ENCODE measurements at places on chromosomes 16 and 17.
A peak's percentile ranks its signal among the peaks of the same experiment; 100 is the strongest.

DNA sequence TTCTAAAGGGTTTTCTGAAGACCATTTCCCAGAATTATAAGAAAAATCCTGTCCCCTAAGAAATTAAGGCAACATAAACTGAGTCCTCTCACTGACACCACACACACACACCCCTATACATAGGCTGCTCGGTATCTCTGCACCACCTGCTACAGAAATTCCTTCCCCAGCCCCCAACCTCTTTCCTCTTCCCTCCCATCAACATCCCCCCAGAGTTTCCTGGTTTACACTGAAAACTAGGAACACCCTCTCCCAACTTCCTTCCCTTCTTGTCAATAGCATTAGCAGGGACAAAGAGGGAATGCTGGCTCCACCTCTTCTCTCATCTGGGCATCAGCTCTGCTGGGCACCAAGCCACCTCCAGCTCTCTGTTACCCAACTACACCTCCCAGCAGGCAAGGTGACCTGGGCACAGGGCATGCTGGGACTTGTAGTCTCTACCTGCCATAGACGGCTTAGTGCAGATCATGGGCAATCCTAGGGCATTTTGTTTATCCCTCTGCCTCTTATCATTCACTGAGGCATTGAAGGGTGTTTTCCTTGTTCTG is 15.7 kb downstream of the CAVIN1 start:
- DNase-seq: peak; percentile 61

GRCh38 chr17:82887255-82888164 is 47.7 kb upstream of the ZNF750 start:
- DNase-seq: no peak

DNA sequence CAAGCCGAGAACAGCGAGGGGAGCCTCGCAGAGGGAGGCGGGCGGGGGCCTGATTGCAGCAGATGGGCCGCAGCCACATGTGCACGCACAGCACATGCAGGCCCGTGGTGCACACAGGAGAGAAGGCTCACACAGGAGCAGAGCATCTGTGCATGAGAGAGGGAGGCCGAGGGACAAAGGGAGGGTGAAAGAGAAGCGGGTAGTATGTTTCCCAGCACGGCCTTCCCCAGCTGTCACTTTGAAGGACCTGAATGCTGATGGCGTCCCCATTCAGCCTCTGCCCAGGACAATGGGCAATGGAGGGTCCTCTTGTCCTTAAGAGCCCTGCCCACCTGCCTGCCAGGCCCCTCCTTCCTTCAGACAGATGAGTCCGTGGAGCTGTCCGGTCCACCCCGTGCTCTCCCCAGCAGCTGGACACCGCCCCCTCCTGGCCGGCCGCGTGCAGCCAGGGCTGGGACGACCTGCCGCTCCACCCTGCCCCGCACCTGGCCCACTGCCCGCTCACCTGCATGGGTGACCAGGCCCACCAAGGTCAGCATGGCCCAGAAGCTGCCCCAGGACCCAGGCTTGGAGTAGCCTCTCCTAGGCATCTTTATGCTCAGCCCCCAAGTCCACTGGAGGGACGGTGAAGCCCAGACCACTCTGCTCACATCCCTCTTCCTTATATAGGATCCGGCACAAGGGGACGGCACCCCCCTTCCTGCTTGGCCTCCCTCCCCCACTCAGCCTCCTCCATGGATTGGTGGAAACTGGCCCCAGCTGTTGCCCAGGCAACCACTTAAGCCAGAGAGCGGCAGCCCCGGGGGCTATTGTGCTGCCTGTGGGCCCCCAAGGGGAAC is at the start of gene BTBD17:
BTBD17 (minus strand) TSS at position 639 of the 839 bp plus-strand sequence; CDS start at position 590, 49 bp downstream.
- peak; percentile 49 for DNase-seq

DNA sequence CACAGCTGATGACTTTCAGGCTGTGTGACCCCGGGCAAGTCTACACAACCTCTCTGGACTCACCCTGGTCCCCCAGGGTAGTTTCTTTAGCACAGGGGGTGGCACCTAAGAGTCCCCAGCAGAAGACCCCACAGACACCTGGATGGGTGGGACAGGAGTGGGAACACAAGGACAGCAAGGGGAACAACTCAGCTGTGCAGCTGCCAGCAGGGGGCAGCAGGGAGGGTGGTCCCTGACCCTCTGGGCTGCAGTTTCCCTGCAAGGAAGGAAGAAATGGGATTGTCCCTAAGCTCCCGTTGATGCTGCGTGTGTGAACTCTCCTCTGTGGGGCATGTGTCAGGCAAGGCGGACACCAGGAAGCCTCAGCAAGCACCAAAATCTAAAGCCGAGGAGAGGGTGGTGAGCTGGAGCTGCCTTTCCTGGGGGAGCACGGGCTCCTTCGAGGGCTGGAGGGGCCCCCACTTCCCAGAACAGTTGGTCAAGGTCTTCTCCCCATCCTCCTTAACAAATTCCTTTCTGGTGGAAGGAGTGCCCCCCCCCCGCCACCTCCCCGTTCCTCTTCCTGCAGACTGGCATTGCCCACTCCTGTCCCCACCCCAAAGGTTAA is 24.1 kb upstream of the CDH5 start:
- peak; percentile 31 for DNase-seq

DNA sequence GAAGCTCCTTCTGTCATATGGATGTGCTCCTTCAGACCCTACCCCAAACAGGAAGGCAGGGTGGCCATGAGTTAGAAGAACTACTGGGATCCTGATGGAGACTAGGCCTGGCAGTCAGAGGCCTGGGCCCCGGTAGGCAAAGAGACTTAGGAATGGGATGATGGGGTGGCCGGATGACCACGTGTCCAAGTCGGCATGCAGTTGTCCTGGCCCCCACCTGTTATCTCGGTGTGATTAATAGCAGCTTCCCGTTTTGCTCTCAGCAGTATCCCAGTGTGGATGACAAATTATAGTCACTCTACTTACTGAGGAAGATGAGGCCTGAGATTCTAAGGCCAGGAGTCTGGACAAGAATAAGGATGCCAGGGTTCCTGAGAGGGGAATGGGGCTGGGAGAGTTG is 1.5 kb downstream of the TNFSF12 start:
- DNase-seq: no peak

GRCh38 chr16:5461141-5461540 is 363.5 kb upstream of the EEF2KMT start:
- no peak for DNase-seq

DNA sequence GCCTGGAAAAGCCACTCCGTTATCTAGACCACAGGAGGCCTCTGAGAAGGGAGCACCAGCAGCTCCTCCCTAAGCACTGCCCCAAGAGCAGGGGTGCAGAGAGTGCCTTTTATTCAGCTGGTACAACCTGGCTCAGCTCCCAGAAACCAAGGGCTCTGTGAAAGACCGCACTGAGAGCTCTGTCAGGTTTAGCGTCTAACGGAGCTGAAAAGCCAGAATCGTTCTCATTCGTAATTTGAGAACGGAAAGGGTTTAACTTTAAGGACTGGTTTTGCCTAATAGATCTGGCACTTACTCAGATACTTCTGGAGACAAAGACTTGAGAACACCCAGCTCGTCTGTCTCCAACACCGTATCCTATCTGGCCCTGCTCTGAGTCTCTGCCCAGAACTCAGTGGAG is 13.5 kb downstream of the MPG start:
- peak; percentile 72 for DNase-seq

DNA sequence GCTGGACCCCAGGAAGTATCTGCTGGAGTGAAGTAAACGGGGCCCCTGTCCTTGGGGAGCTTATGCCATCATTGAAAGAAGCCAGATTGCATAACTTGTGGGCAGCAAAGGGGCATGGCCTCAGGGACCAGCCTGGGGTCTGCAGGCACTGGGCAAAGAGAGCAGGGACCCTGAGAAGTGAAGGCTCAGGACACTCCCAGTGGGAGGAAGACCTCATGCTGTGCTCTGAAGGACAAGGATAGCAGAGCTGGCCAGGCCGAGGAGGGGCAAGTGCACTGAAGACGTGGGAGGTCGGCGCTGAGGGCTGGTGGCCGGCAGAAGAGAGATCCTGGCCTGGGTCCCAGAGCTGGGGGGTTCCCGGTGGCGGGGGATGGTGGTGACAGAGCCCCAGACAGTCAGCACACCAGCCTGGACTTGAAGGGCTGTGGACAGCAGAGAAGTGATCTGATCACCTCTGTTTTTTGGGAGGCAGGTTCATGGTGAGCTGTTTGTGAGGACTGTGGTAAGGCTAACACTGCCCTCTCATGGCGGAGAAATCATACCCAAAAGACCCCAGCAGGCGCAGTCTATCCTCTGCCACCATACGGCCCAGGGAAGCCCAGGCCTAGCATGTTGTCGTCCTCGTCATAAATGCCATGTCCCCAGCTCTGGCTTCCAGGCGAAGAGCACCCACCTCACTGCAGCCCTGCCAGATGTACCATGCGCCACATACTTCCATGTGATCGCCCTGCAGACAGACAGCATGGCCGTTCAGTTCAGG is 7.1 kb upstream of the CNP start:
- peak; percentile 74 for DNase-seq

GRCh38 chr16:76193906-76194615 is 83.1 kb upstream of the CNTNAP4 start:
- DNase-seq: no peak

- peak; percentile 57 for DNase-seq
These were observed 46.5 kb downstream of the STX8 start for GRCh38 chr17:9529033-9529700.

DNA sequence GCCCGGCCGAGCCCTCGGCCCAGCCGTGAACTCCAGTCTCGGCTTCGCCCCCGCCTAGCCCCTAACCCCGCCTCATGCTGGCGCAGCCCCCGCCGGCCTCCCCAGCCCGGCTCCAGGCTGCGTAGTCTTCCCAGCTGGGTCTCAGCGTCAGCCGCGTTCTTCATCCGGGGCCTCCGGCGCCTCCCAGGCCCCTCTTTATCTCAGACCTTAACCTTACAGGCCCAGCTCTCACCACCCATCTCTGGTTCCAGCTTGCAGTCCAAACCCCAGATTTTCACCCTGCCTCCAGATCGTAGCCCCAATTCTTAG is at the start of gene PROCA1:
PROCA1 (minus strand) TSS at position 166 of the 309 bp plus-strand sequence. CDS start 228 bp downstream, outside the sequence.
- DNase-seq: no peak

GRCh38 chr17:20009052-20009301 is 182 bp upstream of the SPECC1 start:
- no peak for DNase-seq

- DNase-seq: peak; percentile 14
These were observed 35.3 kb downstream of the ADGRG5 start for GRCh38 chr16:57577691-57578224.

DNA sequence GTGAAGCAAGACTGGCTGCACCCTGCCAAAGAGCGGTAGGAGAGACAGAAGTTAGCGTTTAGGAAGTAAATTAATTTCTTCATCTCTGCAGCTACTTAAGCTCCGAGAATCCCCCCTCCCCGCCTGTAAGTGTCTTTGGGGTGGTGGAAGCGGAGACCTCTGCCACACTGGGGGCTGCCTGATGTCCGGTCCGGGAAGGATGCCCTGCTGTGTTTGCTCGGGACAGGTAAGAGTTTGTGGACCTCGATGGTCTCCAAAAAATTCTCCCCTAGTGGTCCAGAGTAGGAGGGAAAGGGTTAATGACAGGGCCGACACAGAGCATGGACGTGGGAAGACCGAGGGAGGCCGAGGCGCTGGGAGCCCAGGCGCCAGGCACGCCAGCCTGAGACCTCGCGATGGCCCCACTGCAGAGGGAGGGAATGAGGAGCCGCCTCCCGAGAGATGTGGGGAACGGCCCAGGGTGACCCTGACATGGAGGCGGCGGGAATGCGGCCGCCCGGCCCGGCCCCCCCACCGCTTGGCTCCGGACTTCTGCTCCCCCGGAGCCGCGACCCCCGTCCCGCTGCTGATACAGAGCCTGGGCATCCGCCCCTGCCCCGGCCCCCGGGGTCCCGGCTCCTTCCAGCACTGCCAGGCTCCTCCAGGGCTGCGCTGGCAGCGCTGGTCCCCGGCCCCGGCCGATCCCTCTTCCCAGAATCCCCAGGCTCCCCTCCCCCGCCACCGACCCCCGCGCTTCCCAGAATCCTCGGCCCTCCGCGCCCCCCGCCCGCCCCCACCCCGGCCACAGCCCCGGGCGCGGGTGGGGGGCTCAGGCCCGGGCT is 680 bp downstream of the ZNF629 start:
- DNase-seq: peak; percentile 72

- peak; percentile 76 for DNase-seq
These were observed 70.0 kb upstream of the PMFBP1 start for GRCh38 chr16:72241930-72242329.

DNA sequence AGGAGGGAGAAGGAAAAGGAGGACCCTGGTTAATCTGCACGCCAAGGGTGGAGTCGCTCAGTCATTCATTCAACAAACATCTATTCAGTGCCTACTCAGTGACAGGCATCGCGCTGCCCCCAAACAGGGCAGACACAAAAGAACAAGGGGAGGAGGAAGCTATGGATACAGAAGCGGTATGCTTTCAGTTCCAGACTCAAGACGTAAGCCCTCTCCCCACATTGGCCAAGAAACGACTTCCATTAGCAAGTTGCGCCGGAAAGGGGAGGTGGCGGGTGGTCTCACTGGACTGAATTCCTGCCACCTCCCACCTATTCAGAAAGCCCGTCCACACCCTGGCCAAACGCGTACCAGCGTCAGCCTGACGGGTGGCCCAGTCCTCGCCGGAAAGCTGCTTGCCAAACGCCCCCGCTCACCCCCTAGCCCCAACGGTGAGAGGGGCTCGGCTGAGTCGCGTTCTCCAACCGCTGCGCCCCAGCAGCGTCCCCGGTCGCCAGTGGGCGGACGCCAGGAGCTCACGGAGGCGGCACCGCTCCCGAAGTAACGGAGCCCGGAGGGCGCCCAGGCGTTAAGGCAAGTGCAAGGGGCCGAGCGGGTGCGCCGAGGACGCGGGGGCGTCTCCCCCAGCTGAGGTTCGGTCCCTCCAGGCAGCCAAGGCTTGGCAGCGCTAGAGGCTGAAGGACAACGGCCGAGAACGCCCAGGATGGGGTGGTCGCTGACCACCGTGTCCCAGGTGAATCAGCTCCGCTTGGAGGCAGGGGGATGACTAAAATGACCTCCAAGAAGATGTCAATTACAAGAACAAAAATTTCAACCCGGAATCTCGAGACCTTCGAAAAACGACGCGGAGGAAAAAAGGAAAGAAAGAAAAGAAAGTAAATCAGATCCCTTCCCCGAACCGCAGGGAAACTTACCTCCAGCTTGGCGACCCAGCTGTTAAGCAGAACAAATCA is 470.7 kb downstream of the SOX9 start:
- peak; percentile 41 for DNase-seq

DNA sequence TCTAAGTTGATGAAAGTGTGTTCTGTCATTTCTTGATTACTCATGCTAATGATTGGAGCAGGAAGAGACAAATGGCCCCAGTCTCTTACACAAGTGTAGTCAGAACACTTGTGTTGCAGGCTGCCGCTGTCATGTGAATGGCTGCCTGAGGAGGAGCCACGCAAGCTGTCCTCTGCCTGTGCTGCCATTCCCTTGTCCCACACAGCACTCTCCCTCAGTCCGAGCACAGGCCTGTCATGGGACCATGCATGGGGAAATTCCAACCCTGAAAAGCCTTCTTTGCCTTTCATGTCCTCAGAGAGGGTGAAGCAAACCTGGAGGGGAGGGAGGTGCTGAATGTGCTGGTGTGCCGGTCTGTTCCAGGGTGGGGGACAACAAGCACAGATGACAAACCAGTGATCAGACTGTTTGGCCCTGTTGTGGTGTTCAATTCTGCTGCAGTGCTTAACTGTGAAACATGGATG is 109.4 kb downstream of the MRTFB start:
- DNase-seq: peak; percentile 33

All from cardiac fibroblast (primary cell).